GM23248 (cell line): ENCODE measurements at places on chromosomes 12 and 14.
A peak's percentile ranks its signal among the peaks of the same experiment; 100 is the strongest.

DNA sequence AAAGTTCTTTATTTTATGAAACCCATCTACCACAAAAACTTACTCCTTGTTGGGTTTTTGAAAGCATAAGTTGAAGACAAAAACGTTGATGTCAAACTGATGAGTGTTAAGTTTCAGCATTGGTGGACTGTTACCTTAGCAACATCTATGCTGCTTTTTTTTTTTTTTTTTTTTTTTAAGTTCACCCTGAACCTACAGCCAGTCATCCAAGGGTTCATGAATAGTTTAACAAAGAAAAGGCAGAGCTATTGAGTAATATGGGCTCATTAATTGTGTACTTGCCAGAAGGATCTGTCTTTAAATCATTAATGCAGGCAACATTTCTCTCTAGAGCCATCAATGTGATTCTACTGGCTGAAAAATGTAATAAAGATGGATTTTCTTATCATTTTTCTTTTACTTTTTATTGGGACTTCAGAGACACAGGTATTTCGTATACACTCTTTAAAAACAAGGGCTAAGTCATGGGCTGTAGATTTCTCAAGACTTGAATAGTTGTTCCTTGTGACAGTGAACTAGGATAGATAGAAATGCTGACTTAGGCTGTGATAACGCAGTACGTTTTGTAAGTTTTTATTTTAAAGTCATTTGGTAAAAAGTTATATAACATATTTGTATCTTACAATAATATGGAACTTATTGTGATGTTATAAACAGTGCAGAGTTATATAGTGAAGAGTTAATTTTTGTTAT lies at the start of gene PTPRQ:
Gene PTPRQ (plus strand): TSS at position 262 of the 693 bp plus-strand sequence. CDS start 111 bp downstream, at position 373.
- DNase-seq: peak; percentile 43

DNA sequence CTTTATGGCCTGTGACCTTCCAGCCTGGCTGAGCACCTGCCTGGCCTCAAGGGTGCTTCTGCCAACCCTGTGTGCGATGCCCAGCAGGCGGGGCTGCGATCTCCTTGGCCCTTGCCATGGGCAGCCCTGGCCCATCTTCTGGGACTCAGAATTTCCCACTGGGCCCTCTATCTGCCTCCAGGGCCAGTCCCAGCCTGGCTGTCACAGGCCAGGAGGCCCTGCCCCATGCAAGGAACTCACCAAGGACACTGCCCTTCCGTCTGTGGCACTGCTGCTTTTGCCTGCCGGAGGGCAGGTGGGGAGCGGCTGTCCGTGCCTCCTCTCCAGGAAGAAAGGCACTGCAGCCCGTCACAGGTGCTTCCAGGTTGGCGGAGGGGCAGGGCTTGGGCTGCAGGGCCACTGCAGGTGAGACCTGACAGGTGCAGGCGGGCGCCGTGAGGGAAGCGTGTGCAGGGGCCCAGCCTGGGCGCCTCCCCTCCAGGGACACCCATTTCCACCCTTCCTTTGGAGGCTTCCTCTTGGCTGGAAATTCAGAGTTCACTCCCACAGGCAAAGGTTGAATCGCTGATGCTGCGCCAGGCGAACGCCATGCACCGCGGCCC lies 177.8 kb downstream of the KIF26A start:
- no peak for DNase-seq

- DNase-seq: no peak
Measured at GRCh38 chr12:46244997-46245396, 23.8 kb downstream of the SLC38A1 start.

DNA sequence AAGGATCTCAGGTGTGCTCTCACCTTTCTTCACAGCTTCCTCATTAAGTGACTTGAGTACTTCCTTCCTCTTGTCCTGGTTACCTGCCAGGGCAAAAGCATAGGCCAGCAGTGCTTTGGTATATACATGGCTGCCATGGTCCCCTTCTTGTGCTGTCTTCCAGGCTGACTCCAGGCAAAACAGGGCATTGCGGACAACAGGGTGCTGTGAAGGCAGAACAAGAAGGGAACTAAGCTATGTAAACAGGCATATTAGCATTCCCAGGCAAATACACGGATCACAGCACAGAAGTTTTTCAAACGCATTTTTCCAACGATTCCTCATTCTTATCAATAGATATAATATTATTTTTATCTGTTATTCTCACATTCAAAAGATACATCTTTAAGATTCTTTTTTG lies 39.0 kb downstream of the A2M start:
- DNase-seq: no peak

DNA sequence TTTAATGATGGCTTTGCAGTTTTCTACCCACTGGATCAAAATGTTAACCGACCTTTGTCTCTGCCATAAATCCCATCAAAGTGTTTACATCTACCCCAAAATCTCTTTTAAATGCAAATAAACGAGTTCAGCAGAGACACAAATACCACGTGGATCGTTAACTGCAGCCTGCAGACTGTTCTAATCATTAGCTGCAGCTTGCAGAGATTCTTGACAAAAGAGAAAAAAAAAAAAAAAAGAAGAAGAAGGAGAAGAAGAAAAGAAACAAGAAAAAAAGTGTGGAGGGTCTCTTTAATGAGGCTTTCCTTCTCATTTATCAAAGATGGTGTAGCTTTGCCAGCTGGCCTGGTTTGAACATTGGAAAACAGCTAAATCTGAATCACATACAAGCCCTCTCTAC lies 275.7 kb downstream of the NEDD1 start:
- no peak for DNase-seq

- no peak for DNase-seq
Measured at GRCh38 chr12:89661706-89662330, 46.8 kb downstream of the ATP2B1 start.

DNA sequence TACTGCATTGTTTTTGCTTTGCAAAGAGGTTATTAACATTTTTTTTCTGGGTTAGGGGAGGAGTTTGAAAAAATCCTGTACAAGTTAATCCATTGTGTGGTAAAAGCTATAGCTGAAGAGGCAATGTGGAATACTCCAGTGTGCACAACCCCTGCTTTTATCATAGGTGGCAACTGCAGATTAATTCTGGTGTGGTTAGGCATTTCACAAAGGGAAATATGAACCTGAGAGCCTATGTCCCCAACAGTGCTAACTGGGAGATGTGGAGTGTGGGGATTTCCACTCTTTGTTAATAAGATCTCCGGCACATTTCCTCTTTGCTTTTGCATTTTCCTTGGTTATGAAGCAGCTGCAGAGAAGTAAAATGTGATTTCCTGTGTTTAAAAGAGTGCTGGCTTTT lies 33.6 kb downstream of the PRORP start:
- peak; percentile 40 for DNase-seq

DNA sequence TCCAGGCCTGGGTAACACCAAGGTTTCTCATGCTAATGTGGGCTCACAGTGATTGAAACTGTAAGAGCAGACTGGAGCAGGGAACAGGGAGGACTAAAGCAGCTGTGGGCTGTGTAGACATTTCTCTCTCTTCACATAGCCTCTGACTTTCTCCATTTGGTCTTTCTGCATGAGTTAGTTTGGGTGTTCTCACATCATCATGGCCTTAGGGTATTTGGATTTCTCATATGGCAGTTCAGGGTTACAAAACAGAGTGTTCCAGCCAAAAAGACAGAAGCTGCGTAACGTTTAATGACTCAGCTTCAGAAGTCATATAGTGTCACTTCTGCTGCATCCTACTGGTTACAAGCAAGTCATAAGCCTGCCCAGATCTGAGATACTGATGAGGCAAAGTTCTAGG lies 52.0 kb upstream of the OSBPL8 start:
- DNase-seq: peak; percentile 96

- no peak for DNase-seq
Measured at GRCh38 chr12:31964280-31964679, 5.1 kb downstream of the RESF1 start.

DNA sequence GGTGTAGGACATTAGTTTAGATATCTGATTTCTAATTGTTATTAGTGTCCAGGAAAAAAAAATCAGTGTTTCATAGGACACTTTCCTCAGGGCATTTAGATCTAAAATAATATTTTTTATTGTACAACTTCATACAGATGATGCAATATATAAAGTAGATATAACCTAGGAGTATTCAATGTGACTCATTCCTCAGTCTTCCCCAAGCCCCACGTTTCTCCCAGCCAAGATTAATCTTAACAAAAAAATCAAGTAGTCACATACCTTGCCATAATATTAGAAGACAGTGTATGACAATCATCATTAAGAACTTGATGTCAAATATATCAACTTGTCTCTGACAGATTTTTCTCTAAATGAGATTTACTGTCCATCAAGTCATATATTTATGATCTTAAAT lies 37.1 kb downstream of the PPFIA2 start:
- peak; percentile 2 for DNase-seq

- DNase-seq: peak; percentile 4
Measured at GRCh38 chr12:2902272-2902880, 11.7 kb downstream of the TULP3 start.

- DNase-seq: no peak
Measured at GRCh38 chr12:104638218-104638850, 181.6 kb downstream of the CHST11 start.

- no peak for DNase-seq
Measured at GRCh38 chr12:131799828-131800593, 28.2 kb upstream of the MMP17 start.

GRCh38 chr14:100341301-100342031 lies 18.3 kb downstream of the SLC25A47 start:
- DNase-seq: peak; percentile 72

DNA sequence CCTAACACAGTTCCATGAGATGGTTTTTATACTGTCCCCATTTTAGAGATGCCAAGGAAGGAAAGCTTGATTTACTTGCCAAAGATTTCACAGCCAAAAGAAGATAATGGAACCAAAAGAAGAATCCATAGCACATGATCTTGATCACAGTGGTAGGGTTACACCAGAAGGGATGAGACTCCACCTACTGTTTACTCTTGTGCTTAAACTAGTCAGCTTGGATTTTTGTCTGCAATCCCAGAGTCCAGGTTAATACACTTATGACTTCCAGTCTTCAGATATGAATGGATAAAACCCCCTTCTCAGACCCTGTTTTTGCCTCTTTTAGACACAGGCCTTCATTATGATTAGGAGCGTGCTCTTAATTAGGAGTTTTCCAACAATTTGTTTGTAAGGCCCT lies 454.2 kb downstream of the AEBP2 start:
- peak; percentile 58 for DNase-seq

DNA sequence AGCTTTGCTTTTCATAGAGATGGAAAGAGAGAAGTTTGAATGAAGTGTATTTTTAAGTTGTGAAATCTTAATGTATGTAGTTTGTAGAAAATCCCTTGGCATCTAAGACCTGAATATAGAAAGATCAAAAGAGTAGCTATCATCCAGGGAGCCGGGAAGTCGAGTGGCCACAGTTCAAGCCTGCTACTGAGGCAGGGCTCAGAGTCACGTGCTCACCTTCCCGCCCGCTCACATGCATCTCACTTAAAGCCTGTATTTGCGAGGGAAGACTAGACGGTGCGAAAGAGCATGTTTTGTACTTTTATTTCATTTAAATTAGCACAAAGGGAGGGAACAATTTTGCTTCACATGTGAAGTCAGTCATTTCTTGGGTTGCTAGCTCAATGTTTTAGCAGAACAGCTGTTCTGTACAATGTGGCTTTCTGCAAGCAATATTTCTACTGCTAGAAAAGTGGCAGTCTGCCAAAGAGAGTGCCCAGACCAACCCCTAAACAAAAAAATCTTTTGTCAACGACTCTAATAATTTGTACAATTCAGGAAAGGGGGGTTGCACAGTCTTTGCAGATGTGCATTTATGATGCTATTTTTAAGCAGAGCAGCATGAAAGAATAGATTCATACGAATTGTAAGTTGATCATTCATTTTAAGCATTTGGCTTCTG lies 290.7 kb downstream of the NPAS3 start:
- DNase-seq: peak; percentile 2

- no peak for DNase-seq
Measured at GRCh38 chr14:101351146-101351545, 210.1 kb upstream of the DIO3 start.

- DNase-seq: peak; percentile 15
Measured at GRCh38 chr14:89779707-89780106, 174.8 kb downstream of the EFCAB11 start.

DNA sequence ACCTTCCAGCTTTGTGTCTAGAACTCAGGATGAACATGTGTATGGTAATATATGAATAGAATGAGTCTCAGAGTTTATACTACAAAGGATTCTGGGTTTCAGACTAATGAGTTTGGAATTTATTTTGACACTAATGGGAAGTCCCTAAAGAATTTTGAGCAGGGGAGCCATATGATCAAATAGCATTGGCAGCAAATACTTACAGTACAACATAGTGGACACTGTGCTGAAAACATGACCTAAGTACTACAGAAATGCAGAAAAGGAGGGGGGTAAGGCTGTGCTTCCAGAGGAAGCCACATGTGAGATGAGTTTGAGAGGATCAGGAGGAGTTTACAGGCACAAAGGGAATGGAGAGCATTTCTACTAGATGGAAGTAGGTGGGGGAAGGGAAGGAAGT lies 225.8 kb downstream of the C12orf42 start:
- DNase-seq: no peak

DNA sequence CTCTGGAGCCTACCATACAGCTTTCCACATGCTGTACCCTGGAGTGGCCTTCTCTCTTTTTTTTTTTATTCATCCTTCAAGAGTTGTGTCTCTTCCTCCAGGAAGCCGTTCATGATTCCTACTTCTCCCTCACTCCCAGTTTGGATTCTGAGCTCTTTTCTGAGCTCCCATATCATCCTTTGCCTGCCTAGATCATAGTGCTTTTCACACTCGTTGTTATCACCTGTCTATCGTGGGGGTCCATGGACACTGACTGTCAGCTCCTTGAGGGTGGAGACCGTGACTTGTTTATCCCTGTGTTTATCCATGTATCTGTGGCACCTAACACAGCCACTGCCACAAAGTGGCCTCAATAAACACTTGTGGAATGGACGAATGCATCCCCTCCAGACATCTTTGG lies 7.0 kb downstream of the AK7 start:
- no peak for DNase-seq

DNA sequence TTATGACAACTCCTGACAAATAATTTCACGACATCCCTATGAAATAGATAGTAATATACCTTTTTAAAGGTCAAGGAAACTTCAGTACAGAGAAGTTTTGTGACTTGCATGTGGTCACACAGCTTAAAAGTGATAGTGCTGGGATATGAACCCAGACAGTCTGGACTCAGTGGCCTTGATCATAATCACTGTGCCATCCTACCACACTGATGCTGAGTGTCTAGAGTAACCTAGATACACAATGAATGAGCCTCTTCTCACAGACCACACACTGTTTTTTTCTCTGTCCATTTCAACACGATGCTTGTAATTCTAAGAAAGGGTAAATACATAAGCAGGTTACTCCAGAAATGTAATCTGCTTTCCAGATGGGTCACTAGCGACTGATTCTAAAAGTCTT lies 88.2 kb downstream of the SYNE2 start:
- DNase-seq: no peak

- DNase-seq: peak; percentile 65
Measured at GRCh38 chr14:92747701-92748258, 647 bp downstream of the LGMN start.
